ENCODE measurements at places on chromosomes 2 and 18. TPM values are rescaled to one million over a fixed set of nuclear protein-coding genes. Genes with fewer than 3 reads are reported as not detected.
A peak's percentile ranks its signal among the peaks of the same experiment; 100 is the strongest.

- DNase-seq = no peak
Measured at GRCh38 chr2:42348113-42348805, 12.8 kb downstream of the COX7A2L start.

The MIB1 gene
- total RNA-seq = 36.5 TPM

- DNase-seq = no peak
Measured at GRCh38 chr2:235113854-235114253, 162.0 kb downstream of the SH3BP4 start.

DNA sequence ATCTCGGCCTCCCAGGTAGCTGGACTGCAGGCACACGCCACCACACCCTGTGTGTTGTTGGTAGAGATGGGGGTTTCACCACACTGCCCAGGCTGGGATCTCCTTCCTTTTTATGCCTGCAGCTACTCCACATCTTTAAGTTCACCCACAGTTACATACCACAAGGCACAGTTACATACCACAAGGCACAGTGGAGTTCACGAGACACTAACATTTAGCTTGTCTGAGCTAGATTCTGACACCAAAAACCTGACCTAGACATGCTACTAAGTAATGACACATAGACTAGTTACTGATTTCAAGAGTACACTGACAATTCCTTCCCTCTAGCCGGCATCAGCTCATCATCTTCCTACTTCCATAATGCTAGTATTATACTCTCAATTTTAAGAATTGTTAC is 4.3 kb downstream of the POLR2D start:
- DNase-seq = no peak

- DNase-seq = no peak
Measured at GRCh38 chr2:217757108-217757463, 245.7 kb downstream of the TNS1 start.

DNA sequence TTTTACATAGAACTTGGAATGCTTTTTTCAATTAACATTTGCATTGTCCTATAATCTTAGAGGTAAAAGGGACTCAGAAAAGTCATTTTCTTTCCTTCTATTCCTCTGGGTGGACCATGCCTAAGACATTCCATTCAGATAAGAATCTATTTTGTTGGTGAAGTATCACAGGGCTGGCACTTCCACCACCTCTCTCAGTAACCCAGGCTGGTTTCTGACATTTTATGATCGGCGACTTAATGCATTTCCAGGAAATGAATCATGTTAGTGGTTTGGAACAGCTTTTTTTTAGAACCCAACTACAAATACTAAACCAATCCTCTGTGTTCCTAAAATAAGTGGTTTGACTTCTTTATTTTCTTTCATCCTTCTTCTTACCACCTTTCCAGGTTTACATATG is 27.0 kb downstream of the GAD1 start:
- peak; percentile 37 for DNase-seq

DNA sequence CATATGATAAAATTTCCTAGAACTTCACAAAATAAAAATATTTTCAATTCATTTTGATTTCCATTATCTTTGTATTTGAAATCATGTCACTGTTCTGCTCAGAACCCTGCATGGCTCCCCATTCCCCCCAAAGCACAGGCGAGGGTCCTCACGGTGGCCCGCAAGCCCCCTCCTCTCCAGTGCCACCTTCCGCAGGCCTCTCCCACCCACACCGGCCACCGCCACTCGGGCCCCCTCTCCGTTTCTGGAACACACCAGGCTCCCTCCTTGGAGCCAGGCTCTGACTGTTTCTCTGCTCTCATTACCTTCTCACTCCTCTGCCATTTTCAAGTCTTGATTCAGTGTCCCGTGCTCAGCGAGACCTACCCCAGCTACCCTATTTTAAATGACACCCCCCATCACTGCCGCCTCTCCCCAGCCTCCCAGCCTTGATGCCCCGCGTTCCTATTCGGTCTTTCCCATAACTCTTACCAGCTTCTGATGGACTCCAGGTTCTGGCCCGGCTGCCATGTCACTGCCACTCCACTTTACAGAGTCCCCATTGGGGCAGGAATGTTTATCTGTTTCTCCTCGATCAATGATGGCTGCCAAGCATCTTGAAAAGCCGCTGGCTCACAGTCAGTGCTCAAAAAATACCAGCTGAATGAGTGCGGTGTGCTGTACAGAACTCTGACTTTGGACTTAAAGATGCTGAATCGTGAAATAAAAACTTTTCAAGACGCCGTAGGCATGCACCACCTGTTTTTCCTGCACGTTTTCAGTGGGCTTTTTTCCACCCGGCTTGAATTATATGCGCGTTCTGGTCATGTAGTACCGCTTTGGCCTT is 201.0 kb downstream of the GBX2 start:
- DNase-seq = no peak

GRCh38 chr2:8249141-8249540 is 432.7 kb upstream of the ID2 start:
- DNase-seq = no peak

DNA sequence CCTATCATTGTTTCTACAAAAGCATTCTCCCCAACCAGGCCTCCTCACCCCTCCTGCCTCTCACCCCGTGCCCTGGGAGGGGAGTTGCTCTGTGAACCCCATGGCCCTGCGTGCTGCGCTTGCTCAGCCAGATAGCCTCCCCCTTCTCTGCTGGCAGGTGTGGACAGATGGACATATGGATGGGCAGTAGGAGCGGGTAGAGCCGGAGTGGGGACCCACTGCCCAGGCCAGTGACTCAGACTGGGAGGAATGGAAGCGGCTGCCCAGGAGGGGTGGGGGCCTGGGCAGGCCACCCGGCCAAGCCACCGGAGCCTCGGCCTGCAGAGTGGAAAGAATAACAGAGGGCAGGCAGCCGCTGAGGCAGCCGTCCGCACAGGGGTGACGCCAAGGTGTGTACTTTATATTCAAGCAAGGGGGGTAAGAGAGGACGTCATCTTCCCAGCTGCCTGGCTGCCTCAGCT is 8.7 kb downstream of the CYP26B1 start:
- DNase-seq = no peak

DNA sequence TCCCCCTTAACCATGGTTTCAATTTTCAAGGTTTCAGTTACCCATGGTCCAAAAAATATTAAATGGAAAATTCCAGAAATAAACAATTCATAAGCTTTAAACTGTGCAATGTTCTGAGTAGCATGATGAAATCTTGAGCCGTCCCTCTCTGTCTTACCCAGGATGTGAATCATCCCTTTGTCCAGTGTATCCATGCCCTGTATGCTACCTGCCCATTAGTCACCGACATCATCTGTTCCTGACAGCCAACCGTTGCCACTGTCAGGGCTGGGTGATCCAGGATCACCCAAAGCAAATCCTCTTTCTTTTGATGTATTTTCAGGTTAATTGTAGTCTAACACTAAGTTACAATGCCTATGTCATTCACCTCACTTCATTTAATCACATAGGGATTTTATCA is 15.7 kb upstream of the OLA1 start:
- no peak for DNase-seq

The TTC31 gene
- total RNA-seq = 7.3 TPM

GRCh38 chr2:148814143-148814859 is 60.7 kb upstream of the KIF5C start:
- DNase-seq = no peak

DNA sequence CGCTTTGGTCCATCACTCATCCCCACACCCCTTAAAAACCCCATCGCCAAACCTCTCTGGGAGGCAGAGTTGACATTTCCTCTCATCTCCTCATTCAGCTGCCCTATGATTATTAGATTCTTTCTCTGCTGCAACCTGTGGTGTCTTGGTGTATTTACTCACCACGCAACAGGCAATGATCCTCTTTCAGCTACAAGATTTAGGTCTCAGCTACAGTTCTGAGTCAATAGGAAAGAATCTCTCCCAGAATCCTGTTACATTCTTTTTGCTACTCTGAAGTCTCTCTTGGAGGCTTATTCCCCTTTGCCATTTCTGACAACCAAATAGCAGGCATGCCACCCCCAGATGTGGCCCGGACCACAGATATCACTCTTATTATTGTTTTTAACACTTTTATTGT is 468.3 kb upstream of the GYPC start:
- DNase-seq = no peak

- DNase-seq = no peak
Measured at GRCh38 chr18:49911427-49911826, 98.1 kb upstream of the ACAA2 start.

DNA sequence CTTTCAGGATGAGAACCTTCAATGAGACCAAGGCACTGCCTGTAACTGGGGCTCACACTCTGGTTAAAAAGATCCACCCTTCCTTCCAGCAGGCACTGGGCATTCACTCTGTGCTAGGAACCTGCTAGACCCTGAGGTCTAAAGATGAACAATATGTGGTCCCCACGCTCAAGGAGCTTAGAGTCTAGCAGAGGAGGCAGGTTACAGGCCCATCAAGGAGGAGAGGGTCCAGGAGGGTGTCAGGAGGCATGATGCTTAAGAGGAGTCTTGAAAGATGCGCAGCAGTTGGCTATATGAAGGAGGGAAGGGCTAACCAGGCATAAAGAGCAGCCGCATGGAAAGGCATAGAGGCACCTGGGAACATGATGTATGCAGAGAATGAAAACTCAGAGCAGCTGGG is 4.5 kb downstream of the ANKRD53 start:
- no peak for DNase-seq
